Calu3 (cell line): ENCODE measurements at places on chromosomes 1 and 21. TPM values are rescaled to one million over a fixed set of nuclear protein-coding genes. Genes with fewer than 3 reads are reported as not detected.

DNA sequence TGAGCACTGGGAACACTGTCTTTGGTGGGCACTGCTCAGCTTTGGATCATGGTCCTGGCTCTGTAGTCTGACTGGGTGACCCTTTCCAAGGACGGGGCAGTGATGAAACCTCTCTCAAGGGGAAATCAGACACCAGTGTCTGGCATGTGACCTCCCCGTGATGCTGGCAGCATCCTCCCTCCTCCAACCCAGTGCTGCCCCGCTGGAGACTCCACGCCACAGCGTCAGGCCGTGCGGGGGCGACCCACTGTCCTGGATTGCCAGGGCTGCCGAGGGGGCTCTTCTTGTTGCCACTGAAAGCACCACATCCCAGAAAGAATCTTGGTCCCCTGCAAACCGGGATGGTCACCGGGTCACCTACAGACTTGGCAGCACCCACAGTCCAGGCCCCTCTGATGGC is 146.4 kb upstream of the ARHGEF16 start:
- no peak for DNase-seq

DNA sequence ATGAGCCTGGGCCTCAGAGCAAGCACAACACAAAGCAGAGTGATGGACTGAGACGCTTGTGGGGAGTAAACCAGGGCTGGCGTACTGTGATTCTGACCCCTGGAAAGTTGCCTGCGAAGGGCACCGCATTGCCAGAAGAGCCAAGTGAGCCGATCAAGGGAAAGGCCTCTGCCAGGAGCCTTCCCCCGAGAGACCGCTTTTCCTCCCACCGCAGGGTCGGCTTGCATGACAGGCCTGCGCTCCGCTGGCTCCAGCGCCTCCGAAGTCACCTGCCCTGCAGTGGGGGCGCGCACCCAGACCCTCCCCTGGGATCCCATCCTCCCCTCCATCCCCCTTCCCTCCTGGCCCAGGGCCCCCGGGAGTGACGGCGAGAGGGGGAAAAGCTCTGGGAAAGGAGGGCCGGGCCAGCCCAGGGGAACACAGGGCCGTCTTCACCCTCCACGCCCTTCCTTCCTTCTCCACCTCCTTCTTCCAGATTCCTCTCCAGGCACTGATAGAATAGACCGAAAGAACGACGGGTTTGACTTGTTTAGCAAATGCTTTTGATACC is 165.0 kb downstream of the TRIM33 start:
- peak; percentile 5 for DNase-seq

The AMY1C gene
- not detected in 2 replicates for total RNA-seq

GRCh38 chr21:41121785-41122415 is 46.1 kb upstream of the BACE2 start:
- peak; percentile 83 for DNase-seq

The KCNE2 gene
- total RNA-seq: not detected in 2 replicates

DNA sequence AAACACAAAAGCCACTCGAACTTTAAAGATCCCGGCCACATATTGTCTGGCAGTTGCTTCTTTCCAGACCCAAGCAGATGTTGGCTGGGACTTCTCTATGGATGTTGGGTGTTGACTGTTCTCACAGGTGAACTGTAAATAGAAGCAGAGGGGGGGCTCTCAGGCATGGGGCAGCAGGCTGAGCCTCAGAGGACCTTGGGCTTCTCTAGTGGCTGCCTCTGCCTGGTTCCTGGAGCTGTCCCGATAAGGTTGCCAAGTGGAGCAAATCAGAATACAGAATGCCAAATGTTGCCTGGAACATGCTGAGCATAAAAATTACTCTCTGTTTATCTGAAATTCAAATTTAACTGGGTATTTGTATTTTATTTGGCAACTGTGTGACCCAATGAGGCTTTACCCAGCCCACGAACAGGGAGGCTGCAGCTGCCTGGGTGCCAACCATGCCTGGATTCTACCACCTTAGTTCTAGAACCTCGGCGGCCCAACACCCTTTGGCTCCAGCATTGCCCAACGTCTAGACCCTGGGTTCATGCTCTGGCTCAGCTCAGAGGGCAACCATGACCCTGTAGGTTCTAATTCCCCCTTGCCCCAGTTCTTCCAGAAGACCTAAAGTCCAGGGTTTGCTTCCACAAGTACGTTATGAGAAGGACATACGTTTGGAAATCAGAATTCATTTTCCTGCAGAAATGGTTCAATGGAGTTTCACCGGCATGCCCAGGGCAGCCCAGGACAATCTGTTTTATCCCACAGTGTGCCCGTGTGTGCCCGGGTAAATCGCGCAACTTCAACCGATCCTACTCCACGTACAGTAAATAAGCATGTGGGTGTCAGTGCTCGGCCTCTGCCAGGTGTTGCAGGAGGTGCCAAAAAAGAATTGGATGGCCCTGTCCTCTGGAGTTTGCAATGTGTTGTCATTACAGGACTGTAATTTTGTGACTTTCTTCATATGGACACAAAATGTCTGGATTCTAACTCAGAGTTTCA is 5.4 kb upstream of the SLC45A1 start:
- DNase-seq: no peak

- DNase-seq: no peak
Measured at GRCh38 chr1:183278739-183279591, 92.9 kb downstream of the LAMC2 start.

GRCh38 chr1:95252422-95252821 is 18.4 kb downstream of the RWDD3 start:
- DNase-seq: no peak

The SYDE2 gene
- 8.3 and 10.4 TPM in 2 replicates for total RNA-seq

The ZNF644 gene
- total RNA-seq: 69.4 and 76.0 TPM in 2 replicates

The KCNA2 gene
- not detected in 2 replicates for total RNA-seq

The KCNJ10 gene
- not detected in 2 replicates for total RNA-seq

DNA sequence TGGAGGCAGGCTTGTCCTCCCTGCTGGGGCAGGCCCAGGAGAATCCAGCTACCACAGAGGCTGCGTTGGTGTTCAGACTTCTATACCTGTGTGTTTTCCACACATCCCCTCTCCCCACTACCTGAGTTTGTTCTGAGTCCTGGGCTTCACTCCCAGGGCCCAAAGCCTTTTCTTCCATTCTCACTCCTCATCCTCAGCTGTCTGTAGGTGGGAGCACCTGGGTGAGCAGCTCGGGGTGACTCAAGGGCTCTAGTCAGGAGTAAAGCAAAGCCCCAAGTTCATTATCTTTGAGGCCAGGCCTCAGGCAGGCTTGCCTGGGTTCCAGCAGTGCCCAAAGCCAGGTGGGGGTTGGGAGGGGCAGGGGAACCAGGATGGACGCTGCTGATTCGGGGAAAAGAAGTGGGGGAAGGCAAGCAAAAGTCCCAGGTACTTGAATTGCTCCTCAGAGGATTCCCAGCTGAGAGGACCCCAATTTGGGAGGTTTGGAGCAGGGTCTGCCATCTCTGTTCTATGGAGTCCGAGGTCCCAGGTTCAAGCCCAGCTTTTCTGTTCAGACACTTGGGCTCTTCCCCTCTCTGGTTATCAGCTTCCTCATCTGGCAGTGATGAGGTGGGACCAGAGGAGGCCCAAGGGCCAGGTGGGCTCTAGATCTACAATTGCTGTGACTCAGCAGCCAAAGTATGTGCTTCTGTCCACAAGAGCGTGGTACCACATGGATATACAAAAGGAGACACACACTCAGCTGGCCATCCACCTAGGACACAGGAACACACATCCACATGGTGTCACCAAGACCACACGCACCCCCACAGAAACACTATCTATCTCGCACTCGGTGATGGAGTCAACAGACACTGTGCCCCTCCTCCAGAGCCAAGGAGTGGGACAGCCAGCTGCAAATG is 5.8 kb upstream of the PTPN7 start:
- no peak for DNase-seq

- no peak for DNase-seq
Measured at GRCh38 chr1:33167650-33168447, 14.0 kb downstream of the TRIM62 start.

GRCh38 chr1:203308328-203308922 is 3.1 kb downstream of the BTG2 start:
- no peak for DNase-seq
